Astrocyte of the cerebellum (primary cell): ENCODE measurements at places on chromosomes 6 and 20.

DNA sequence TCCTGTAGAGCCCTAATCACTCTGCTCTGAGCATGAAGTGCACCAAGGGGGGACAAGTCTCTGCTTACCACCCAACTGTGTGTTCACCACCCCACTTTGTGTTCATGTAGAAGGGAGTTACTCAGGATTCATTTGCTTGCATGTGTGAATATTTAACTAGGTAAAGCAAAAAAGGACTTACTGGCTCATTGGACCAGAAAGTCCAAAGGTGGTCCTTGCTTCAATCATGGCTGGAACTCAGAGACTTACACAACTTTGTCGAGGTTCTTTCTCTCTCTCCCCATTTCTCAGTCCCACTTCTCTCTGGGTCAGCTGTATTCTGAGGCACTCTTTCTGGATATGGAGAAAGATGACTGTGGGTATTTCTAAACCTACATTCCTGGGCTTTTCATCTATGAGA, 4.0 kb downstream of the TMEM200A start:
- DNase-seq: no peak

GRCh38 chr6:43509142-43509983, 783 bp downstream of the LRRC73 start:
- DNase-seq: no peak

DNA sequence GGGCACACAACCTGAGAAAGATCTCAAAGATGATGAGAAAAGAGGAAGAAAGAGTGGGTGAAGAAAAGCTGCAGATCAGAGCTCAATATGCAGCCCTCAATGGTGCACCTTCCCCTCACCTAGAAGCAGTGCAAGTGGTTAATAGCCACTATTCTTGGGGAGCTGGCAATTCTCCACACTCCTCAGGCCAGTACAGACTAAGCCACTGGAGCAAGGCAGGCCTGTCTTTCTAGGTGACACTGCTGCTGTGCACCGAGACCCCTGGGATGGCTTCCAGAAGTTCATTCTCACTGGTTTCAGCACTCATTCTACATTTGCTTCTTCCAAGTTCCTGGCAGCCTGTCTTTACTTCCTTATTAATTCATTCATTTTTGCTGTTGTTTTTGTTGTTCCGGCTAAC, 973.3 kb downstream of the KIF16B start:
- DNase-seq: no peak

DNA sequence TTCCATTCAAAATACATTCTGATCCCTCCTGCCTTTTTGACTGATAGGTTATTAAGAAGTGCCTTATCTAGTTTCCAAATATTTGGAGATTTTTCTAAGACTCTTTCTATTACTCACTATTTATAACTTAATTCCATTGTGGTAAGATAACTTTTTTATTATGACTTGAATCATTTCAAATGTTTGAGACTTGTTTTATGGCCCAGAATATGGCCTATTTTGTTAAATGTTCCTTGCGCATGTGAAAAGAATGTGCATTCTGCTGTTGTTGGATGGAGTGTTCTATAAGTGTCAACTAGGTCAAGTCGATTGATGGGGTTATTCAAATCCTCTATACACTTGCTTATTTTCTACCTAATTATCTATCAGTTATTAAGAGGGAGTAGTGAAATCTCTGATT, 13.1 kb upstream of the TCP11 start:
- DNase-seq: no peak

GRCh38 chr6:76124018-76124417, 51.6 kb upstream of the IMPG1 start:
- no peak for DNase-seq

- DNase-seq: no peak
Measured at GRCh38 chr6:12001004-12001705, 11.0 kb upstream of the HIVEP1 start.

DNA sequence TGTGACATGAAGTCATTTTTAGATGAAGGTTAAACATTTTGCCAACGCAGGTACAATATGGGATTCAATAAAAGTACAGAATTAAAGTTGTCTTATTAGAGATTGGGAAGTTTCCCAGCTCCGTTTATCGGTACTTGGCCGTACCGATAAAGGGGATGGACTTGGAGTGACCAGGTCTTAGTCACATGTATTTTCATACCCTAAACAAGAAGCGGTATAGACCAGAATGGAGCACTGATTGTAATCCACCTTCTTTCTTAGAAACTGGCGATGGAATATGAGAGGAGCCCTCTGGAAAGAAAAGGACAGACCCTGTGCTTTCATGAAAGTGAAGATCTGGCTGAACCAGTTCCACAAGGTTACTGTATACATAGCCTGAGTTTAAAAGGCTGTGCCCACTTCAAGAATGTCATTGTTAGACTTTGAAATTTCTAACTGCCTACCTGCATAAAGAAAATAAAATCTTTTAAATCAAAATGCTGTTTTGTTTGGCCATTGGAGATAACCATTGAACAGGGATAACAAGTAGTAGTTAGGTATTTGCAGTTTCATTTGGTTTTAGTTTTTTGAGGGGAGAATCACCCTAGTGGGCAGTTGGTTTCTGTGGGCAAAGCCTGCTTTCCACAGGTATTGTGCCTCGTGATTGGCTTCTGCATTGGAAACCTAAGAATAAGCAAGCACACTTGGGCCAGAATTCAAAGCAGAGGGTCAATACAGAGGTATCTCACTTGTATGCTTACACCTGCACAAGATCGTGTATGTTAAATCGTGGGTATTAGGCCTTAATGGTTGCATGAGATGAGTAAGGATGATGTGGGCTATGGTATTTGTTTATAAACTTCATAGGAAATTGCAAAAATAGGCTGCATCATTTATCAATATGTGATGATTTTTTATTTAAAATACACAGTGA, 11.2 kb upstream of the ZNFX1 start:
- no peak for DNase-seq
